ENCODE measurements at places on chromosomes 1 and 21. TPM values are rescaled to one million over a fixed set of nuclear protein-coding genes. Genes with fewer than 3 reads are reported as not detected.

DNA sequence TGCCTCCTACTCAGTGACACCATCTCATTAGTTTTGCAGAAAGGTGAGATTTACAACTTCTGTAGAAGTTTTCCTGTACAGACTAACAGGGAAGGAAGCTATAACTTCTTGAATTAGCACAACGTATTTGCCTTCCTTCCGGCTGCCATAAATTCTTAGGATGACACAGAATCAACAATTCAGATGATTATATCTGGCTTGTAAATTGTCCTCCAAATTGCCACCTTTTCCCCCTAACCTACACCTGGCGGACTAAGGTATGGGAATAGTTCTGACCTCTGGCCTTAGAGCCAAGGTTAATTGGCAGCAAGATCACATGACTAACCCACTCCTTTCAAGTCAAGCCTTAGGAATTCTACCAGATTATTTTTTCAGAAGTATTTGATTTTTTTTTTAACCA lies 284.3 kb downstream of the LMO4 start:
- H3K36me3 ChIP-seq: no peaks in the 10 kb centered on the region
- H3K27ac ChIP-seq: no peak overlapping the region
- H3K4me1 ChIP-seq: no peaks in the 10 kb centered on the region
- no peak for DNase-seq

GRCh38 chr1:232016616-232017015 lies 390.0 kb downstream of the DISC1 start:
- H3K27ac ChIP-seq: no peak overlapping the region
- H3K27me3 ChIP-seq: no peaks in the 10 kb centered on the region
- no peak for DNase-seq
- H3K4me3 ChIP-seq: no peak overlapping the region
- H3K36me3 ChIP-seq: no peaks in the 10 kb centered on the region

GRCh38 chr1:103341377-103341880 lies 184.1 kb upstream of the RNPC3 start:
- no peaks in the 10 kb centered on the region for H3K27me3 ChIP-seq
- no peak for DNase-seq
- H3K4me1 ChIP-seq: no peaks in the 10 kb centered on the region
- H3K27ac ChIP-seq: no peak overlapping the region

GRCh38 chr21:25818121-25818520 lies 83.3 kb downstream of the GABPA start:
- no peak overlapping the region for H3K4me3 ChIP-seq
- H3K36me3 ChIP-seq: no peaks in the 10 kb centered on the region
- H3K27ac ChIP-seq: no peak overlapping the region
- no peaks in the 10 kb centered on the region for H3K4me1 ChIP-seq
- H3K27me3 ChIP-seq: no peaks in the 10 kb centered on the region

DNA sequence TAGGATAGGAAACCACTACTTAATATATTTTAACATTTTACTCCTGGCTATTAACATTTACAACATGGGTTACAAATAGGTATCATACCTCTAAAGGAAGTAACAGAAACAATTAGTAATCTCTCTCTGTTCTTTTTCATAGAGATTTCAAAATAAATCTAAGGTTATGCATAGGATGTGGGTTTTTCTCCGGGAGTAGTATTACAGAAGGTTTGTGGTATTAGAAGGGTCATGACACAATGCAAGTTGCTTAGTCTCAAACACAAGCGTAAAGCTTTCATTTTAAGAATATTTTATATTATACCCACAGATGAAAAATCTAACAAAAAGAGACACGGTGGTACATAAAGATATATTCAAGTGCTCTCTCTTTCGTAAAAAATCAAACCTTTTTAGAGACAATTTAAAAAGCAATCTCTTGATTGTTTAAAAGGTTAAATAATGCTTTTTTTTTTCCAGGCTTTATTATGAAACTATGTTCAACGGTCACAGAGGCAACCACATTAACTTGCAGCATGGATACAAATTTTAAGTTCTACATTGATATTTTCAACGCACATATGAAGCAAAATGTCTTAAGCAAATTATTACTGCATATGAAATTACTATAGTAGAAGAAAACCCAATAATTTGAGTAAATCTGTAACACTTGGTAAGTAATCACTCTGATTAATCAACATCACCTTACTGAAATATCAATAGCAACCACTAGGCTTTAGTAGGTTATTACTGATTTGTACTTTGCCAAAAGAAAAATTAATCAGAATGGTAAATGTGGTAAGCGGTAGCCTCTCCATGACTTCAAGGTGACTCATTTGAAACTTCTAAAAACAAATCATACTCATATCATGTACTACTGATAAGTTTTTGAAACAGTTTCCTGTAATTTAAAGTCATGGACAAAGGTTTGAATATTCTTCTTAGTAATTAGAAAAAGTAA lies 97.4 kb upstream of the GFI1 start:
- no peaks in the 10 kb centered on the region for H3K4me1 ChIP-seq
- peak; percentile 23 for DNase-seq
- no peaks in the 10 kb centered on the region for H3K27me3 ChIP-seq
- H3K36me3 ChIP-seq: peaks cover 22% of the 10 kb centered on the region
- no peak overlapping the region for H3K4me3 ChIP-seq

- no peak for DNase-seq
- no peaks in the 10 kb centered on the region for H3K27me3 ChIP-seq
- no peak overlapping the region for H3K27ac ChIP-seq
- H3K4me1 ChIP-seq: peaks cover 64% of the 10 kb centered on the region
These were observed 107.0 kb downstream of the TGFBR3 start for GRCh38 chr1:91778964-91779363.

DNA sequence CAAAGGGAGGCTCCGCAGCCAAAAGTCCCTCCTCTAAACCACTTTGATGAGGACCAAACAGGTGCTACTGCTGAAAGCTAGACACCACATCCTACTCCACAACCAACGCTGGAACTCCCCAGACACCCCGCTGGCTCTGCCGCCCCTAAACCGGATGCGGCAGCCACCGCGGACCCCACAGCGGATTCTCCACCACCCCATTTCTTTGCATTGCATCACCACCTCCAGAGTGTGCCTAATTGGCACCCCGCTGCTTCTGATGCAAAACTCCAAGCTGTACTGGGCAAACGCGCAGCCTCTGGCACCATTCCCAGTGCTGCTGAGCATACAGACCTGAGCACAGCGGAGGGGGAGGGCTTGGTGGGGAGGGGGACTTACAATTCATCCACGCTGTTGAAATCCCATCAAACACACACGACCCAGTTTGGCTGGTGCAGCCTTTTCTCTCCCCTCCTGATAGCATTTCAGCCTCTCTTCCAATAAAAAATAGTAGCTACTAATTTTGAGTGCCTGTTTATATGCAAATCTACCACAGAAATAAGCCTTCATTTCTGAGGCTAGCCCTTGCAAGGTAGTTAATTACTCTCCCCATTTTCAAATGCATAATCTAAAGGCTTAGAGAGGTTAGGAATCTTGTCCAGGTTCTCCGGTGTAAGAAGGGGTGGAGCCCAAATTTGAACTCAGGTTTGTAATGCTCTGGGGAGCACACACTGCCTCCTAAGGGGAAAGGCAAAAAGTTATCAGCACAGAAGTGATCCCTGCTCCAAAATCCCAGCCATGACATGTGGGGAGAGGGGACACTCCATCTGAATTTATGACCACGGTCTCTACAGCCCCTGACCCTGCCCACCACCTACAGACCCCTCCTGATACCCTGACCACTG lies 12.2 kb upstream of the RGS16 start:
- H3K4me3 ChIP-seq: peak overlapping the region; percentile 53
- H3K27me3 ChIP-seq: no peaks in the 10 kb centered on the region
- peaks cover 44% of the 10 kb centered on the region for H3K4me1 ChIP-seq
- no peaks in the 10 kb centered on the region for H3K36me3 ChIP-seq
- peak; percentile 88 for DNase-seq

- no peak overlapping the region for H3K27ac ChIP-seq
- no peaks in the 10 kb centered on the region for H3K27me3 ChIP-seq
- no peaks in the 10 kb centered on the region for H3K4me1 ChIP-seq
- DNase-seq: no peak
- no peak overlapping the region for H3K4me3 ChIP-seq
These were observed 52.6 kb upstream of the JUN start for GRCh38 chr1:58836408-58836807.

Gene TAL1
- 4.5 TPM for total RNA-seq

Gene C1orf210
- 24.3 TPM for total RNA-seq

Gene NEK2
- total RNA-seq: not detected

Gene FASLG
- not detected for total RNA-seq

Gene KCNA3
- total RNA-seq: 5.7 TPM
